Germinal center (tissue), 1 donor: ENCODE measurements at places on chromosomes 4 and X.

- DNase-seq = no peak
Observed at GRCh38 chr4:14138106-14138505, 510.6 kb upstream of the BOD1L1 start.

- no peak for DNase-seq
Observed at GRCh38 chr4:71841336-71841735, 57.5 kb upstream of the GC start.

DNA sequence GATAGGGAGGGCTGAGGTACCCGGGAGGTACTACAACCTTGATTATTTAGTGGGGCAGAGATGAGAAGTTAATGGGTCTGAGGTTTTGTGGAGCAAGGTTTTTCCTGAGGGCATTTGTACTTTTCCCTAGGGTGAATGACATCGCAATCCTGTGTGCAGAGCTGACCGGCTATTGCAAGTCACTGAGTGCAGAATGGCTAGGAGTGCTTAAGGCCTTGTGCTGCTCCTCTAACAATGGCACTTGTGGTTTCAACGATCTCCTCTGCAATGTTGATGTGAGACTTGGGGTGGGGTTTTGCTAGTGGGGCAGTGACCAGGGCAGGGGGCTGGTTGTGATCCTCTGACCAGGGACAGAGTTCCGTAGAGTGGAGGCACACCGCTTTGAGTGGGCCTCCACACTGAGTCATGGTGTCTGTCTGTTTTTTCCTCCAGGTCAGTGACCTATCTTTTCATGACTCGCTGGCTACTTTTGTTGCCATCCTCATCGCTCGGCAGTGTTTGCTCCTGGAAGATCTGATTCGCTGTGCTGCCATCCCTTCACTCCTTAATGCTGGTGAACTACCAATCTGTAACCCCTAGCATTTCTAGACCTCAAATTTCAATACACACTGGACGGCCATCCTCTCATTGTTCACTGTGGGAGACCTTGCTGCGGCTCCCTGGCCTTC, 9.9 kb downstream of the MED12 start:
- DNase-seq = no peak

- no peak for DNase-seq
Observed at GRCh38 chr4:74541667-74542066, 96.7 kb downstream of the AREG start.

- DNase-seq = no peak
Observed at GRCh38 chrX:66756717-66757116, 117.8 kb upstream of the EDA2R start.

DNA sequence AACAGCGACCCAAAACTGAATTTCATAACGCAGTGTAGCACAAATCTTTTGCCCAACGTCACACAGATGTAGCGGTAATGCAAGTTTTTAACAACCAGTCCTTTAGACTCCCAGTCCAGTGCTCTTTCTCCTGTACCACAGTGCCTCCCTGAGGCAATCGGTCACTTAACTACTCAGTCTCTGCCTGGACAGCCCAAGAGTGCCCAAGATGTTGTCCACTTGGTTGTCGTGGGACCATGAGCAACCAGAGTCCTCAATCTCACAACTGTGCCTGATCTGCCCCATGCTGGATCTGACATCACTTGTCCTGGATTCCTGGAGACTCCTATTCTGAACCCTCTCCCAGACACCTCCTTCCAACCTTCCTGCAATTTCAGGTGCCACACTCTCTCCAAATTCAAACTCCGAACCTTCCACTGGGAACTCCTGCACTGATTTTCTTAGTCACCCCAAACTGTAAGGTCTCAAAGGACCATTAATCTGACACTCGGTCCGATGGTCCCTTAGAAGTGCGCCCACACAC, 702 bp downstream of the MMGT1 start:
- DNase-seq = no peak

DNA sequence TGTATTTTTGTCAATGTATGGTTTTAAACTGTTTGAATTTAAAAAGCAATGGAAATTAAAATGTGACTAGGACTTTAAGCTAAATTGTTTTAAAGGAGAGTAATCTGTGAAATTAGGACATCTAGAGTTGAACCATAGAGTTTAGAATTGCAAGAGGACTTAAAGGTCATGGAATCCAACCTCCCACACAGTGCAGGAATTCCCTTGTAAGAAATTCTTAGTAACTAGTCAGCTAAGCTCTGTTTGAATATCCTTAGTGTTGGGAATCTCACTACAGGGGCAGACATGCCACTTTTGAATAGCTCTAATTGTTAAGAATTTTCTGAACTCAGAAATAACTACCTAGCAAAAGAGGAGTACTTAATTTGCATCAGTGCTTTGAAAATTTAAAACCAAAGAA, 292.9 kb downstream of the IL1RAPL1 start:
- no peak for DNase-seq
